Upper lobe of right lung (tissue), 1 donor: ENCODE measurements at places on chromosomes 2 and 18. TPM values are rescaled to one million over a fixed set of nuclear protein-coding genes. Genes with fewer than 3 reads are reported as not detected.

GRCh38 chr2:25744055-25744454 is 70.7 kb upstream of the DTNB start:
- no peaks in the 10 kb centered on the region for H3K27me3 ChIP-seq
- no peak for DNase-seq
- H3K27ac ChIP-seq, result no peak overlapping the region
- H3K4me3 ChIP-seq, result no peak overlapping the region

DNA sequence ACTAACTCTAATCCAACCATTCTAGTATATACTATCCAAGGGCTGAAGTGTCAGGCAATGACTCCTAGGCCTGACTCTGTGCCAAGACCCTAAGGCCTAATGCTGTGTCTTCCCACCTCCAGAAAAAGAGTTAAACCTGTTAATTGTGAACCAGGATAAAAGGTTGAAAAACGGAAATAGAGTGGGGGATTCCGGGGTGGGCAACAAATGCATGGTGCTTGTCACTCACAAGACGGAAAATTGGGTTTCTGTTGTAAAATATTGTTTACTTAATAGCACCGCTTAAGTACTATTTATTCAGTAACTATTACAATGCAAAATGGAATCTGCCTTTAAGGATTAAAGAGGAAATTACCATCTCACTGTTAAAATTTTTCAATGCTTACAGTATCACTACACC is 3.2 kb downstream of the STK17B start:
- H3K27me3 ChIP-seq, result no peaks in the 10 kb centered on the region
- H3K4me1 ChIP-seq, result peaks cover 30% of the 10 kb centered on the region
- DNase-seq, result no peak
- peak overlapping the region; percentile 92 for H3K4me3 ChIP-seq
- H3K27ac ChIP-seq, result peak overlapping the region; percentile 97
- no peaks in the 10 kb centered on the region for H3K36me3 ChIP-seq

DNA sequence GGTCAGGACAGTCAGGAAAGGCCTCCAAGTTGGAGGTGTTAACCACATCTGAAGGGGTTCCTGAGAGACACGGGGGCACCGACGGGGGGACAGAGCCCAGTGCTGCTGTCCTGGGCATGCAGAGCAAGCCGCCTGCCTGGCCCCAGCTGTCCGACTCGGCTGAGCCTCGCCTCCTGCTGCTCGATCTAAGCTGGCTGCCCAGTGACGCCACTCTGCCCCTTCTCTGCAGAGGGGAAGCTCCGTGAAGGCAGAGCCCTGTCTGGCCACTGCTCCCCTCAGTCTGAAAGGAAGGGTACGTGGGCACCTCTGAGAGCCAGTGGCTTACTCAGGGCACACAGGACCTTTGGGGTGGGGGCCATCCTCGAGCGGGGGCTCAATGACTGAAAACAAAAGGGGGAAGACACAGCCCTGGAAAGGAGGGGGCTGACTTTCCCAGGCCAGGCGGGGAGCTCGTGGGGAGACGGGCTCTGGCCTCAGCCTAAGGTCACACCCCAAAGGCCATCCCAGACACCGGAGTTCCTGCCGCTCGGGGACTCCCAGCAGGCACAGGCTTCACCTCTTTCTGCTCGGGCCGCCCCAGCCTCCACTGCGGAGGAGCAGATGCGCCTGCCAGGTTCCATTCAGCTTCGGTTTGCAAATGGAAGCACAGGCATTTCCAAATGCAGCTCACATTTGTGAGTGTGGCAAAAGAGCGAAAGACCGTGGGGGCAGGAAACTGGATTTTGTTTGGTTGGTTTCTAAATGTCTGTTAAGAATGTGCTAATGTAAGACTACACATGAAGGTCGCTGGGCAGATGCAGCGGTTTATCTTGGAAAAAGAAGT is 136.9 kb downstream of the HDAC4 start:
- no peak overlapping the region for H3K4me3 ChIP-seq
- H3K4me1 ChIP-seq, result peaks cover 66% of the 10 kb centered on the region
- no peaks in the 10 kb centered on the region for H3K27me3 ChIP-seq
- H3K36me3 ChIP-seq, result no peaks in the 10 kb centered on the region

DNA sequence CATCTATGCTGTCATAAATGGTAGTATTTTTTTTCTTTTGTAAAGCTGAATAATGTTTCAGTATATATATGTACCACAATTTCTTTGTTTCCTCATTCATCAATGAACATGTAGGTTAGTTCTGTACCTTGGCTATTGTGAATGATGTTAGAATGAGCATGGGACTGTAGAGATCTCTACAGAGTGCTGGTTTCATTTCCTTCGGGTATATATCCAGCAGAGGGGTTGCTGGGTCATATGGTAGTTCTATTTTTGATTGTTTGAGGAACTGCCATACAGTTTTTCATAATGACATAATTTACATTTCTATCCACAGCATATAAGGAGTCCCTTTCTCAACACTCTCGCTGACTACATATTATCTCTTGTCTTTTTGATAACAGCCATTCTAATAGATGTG is 243.5 kb downstream of the CDH7 start:
- H3K4me3 ChIP-seq, result no peak overlapping the region
- H3K27ac ChIP-seq, result no peak overlapping the region
- no peaks in the 10 kb centered on the region for H3K27me3 ChIP-seq
- H3K4me1 ChIP-seq, result no peaks in the 10 kb centered on the region
- DNase-seq, result no peak

Gene ABHD1
- total RNA-seq, result 0.35 TPM

DNA sequence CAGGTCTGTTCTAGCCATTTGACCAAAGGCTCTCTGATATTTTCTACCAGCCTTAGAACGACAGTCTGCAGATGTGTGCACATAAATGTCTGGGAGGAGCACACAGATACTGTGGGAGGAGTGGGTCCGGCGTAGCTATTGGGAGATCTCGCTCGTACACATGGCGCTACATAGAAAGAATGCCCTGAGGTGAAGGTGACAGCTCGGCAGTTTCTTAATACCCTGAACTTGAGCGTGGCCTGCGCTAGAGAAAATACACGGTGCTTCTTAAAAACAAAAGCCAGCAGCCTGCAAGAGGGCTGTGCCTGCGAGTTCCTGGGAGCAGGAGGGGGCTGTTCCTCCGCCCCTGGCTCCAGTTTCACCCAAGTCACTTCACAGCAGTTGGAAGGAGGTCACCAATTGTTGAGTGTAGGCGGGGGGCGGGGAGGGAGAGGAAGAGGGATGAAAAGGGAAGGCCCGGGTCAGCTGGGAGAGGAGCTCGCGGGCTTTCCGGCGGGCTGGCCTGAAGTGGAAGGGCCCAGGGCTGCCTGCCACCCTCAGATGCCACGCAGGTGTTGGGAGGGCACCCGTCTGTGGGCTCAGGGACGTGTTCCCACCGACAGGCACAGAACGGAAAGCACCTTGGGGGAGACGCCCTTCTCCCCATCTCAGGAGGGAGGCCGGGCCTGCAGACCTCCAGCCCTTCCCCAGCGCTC is 124.7 kb upstream of the ZNF516 start:
- no peaks in the 10 kb centered on the region for H3K36me3 ChIP-seq
- DNase-seq, result peak; percentile 84
- H3K4me1 ChIP-seq, result peaks cover 28% of the 10 kb centered on the region
- H3K27ac ChIP-seq, result peak overlapping the region; percentile 25
- peak overlapping the region; percentile 40 for H3K4me3 ChIP-seq

- no peaks in the 10 kb centered on the region for H3K27me3 ChIP-seq
- no peaks in the 10 kb centered on the region for H3K36me3 ChIP-seq
- H3K4me1 ChIP-seq, result peaks cover 8% of the 10 kb centered on the region
- H3K4me3 ChIP-seq, result no peak overlapping the region
- no peak overlapping the region for H3K27ac ChIP-seq
Measured at GRCh38 chr2:120239488-120240287, 13.0 kb upstream of the RALB start.

DNA sequence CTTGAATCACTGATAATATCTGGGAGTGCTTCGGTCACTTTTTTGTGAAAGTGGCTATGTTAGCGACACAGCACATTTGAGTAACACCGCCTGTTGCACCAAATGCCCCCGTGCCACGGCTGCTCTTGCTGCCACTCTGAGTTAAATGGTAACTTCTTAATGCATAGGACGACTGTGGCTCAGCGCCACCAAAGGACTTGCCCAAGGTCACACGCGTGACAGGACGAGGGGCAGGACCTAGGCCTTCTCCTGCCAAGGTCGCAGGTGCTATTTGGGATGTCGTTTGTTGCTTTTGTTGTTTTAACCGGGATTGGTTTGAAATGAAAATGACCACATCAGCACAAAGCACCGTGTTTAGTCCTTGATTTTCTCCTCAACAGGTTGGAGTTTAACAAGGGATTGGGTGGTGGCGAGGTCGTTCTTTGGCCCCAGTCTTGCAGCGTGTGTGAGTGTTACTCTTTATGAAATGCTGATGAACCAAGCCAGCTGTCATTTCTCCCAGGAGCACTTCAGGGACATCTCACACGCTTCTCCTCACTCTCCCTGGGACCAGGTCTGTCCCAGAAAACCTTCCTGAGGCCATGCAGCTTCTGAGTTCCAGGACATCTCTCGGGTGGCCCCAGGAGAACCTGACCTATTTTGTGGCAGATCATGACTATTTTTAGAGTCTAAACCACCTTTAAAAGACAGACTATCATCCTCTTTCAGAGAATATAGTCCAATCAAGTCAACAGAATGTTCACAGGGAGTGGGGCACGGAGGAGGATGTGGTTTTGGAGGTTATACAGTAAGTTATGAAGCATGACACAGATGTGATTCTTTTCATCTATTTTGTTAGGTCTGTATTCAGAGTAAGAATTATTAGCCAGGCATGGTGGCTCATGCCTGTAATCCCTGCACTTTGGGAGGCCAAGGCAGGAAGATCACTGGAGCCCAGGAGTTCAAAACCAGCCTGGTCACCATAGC is 49.9 kb downstream of the MTCL1 start:
- no peaks in the 10 kb centered on the region for H3K4me1 ChIP-seq
- H3K27ac ChIP-seq, result no peak overlapping the region
- H3K36me3 ChIP-seq, result no peaks in the 10 kb centered on the region
- no peak for DNase-seq
- no peak overlapping the region for H3K4me3 ChIP-seq

Gene CXCR4
- 45.2 TPM for total RNA-seq

Gene GAL3ST2
- total RNA-seq, result not detected

Gene CHRNA1
- 0.52 TPM for total RNA-seq

Gene SPP2
- total RNA-seq, result not detected

DNA sequence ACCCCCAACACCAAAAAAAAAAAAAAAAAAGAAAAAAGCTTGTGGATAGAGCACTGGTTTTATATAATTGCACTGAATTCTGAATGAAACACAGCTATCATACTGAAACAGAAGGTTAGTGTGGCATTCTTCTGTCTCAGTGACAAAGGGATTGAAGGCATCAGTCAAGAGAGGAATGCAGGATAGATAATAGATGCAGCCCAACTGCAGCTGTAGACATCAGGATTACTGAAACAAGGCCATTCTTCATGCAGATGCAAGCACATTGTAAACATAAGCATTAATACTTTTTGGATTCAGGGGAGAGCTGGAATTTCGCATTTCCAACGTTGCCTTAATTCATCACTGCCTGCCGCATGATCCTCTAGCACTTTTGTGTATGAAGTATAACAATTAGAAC is 897.4 kb upstream of the KLHL29 start:
- H3K27ac ChIP-seq, result no peak overlapping the region
- H3K27me3 ChIP-seq, result no peaks in the 10 kb centered on the region
- no peak overlapping the region for H3K4me3 ChIP-seq
- no peaks in the 10 kb centered on the region for H3K4me1 ChIP-seq

- peaks cover 28% of the 10 kb centered on the region for H3K4me1 ChIP-seq
- H3K4me3 ChIP-seq, result no peak overlapping the region
- DNase-seq, result no peak
- no peaks in the 10 kb centered on the region for H3K36me3 ChIP-seq
- peak overlapping the region; percentile 74 for H3K27ac ChIP-seq
- no peaks in the 10 kb centered on the region for H3K27me3 ChIP-seq
Measured at GRCh38 chr2:38178556-38179419, 102.8 kb upstream of the CYP1B1 start.

Gene HIBCH
- 23.3 TPM for total RNA-seq

Gene HOXD3
- total RNA-seq, result 1.7 TPM

GRCh38 chr2:65429786-65430602 is 2.4 kb downstream of the SPRED2 start:
- DNase-seq, result no peak
- H3K27me3 ChIP-seq, result no peaks in the 10 kb centered on the region
- H3K4me1 ChIP-seq, result peaks cover 21% of the 10 kb centered on the region

DNA sequence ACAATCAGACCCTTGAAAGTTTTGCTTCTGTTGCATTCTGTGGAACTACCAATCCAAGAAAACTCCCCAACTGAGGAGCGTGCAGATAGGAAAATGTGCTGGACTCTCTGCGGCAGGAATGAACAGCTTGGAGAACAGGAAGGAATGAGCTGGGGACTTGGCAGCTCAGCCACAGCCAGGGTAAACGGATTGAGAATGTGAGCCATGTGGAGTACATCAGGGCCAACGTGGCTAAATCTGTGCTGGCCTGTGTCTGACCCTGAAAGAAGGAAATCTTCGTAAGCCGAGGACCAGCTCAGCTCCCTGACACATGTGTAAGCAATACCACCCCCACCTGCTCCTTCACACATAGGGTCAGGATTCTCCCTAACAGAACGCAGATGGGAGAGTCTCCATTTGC is 1023.7 kb downstream of the BCL11A start:
- no peak for DNase-seq
- no peak overlapping the region for H3K27ac ChIP-seq
- H3K36me3 ChIP-seq, result no peaks in the 10 kb centered on the region

Gene SATB2
- total RNA-seq, result 3.9 TPM

- H3K4me3 ChIP-seq, result no peak overlapping the region
- no peaks in the 10 kb centered on the region for H3K36me3 ChIP-seq
- DNase-seq, result no peak
- no peaks in the 10 kb centered on the region for H3K4me1 ChIP-seq
Measured at GRCh38 chr18:3485153-3486149, 35.5 kb downstream of the TGIF1 start.

DNA sequence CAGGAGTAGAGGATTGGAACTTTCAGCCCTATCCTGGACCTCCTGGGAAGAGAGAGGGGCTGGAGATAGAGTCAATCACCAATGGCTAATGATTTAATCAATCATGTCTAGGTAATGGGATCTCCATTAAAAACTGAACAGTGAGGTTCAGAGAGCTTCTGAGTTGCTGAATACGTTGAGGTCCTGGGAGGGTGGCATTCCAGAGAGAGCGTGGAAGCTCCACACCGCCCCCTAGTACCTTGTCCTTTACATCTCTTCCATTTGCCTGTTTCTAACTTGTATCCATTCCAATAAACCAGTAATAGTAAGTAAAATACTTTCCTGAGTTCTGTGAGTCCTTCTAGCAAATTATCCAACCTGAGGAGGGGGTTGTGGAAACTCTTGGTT is 101.7 kb downstream of the B3GNT2 start:
- H3K4me3 ChIP-seq, result no peak overlapping the region
- no peak overlapping the region for H3K27ac ChIP-seq
- H3K27me3 ChIP-seq, result no peaks in the 10 kb centered on the region
- no peaks in the 10 kb centered on the region for H3K36me3 ChIP-seq
- H3K4me1 ChIP-seq, result peaks cover 17% of the 10 kb centered on the region
